Osteoblast (primary cell): ENCODE measurements at places on chromosomes 16 and 17. TPM values are rescaled to one million over a fixed set of nuclear protein-coding genes. Genes with fewer than 3 reads are reported as not detected.

The KCNG4 gene
- total RNA-seq, result not detected in 2 replicates

The KRTAP4-1 gene
- total RNA-seq, result not detected in 2 replicates

The TERB1 gene
- 0.29 and 0.36 TPM in 2 replicates for total RNA-seq

The BEAN1 gene
- 0.29 and 0.36 TPM in 2 replicates for total RNA-seq

The NACA2 gene
- total RNA-seq, result under 0.01 TPM in 1 of 2 replicates, not detected in the other

The WSCD1 gene
- not detected in 2 replicates for total RNA-seq

The ALOXE3 gene
- total RNA-seq, result not detected in 2 replicates

The PRSS8 gene
- not detected in 2 replicates for total RNA-seq

The OTOP2 gene
- not detected in 2 replicates for total RNA-seq

The CACNG4 gene
- not detected in 2 replicates for total RNA-seq

The PPP1R27 gene
- not detected in 2 replicates for total RNA-seq

The AXIN2 gene
- total RNA-seq, result 2.9 and 5.1 TPM in 2 replicates

The SAMD14 gene
- 2.5 and 2.7 TPM in 2 replicates for total RNA-seq

The RAB40C gene
- total RNA-seq, result 11.2 and 13.3 TPM in 2 replicates

The HIC1 gene
- total RNA-seq, result 18.5 and 19.7 TPM in 2 replicates
